ENCODE measurements at places on chromosomes 6 and 20.

GRCh38 chr6:21118216-21118780, 475.3 kb upstream of the SOX4 start:
- no peak for DNase-seq

GRCh38 chr6:134740473-134741199, 209.3 kb downstream of the ALDH8A1 start:
- DNase-seq = no peak

DNA sequence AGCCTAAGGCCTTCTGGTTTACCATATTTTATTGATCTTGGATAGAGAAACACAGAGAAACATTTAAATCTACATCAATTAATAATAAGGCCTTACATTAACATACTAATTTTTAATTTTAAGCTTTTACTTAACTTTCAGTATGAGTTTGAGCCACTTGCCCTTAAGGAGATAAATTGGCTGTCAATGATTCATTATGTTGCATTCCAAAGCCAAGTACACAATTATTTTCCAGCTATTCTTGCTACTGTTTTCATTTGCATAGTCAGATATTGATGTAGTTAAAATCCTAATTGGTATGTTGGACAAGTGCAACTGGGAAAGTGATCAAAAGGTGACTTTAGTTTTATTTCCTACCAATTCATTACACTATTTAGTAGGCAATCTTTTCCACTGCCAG, 58.2 kb downstream of the MOCS1 start:
- no peak for DNase-seq

DNA sequence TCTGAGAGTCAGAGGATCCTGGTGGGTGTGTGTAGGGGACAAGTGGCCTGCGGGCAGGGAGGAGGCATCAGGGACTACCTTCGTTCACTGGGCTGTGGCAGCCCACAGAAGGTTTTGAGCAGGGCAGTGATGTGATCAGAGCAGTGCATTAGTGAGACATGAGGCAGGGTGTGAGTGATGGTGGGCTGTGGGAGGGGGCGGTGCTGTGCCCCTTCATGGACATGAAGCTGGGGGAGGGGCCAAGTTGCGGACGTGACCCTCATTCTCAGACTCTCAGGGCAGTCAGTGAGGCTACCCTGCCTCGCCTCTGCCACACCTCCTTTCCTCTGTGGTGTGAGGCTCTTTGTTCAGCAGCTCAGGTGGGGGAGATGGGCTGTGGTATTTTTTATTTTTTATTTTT, 142.2 kb upstream of the RNF24 start:
- DNase-seq = no peak

DNA sequence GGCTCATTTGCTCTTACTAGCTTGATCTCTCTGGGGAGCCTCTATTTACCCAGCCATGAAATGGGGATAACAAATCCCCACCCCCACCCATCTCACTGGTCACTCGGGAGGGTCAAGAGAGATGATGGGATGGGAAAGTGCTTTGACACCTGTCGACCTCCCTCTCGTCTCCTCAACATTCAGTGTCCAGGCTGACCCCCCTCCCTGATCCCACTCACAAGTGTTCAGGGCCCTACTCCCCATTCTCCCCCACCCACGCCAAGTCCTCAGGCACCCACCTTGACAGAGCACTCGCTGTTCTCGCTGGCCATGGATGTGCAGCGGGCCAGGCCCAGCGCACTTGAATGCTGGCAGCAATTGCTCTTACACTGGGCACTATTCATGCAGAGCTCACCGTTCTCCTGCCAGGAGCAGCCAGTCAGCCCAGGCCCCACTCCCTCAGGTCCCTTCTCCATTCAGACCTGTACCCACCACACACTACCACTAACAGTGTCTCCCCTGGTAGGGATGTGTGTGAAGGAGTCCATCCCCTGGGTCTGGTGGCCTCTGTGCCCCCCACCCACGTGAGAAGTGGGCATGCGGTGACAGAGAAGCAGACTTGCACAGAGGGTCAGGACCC, 1.6 kb downstream of the CLPS start:
- DNase-seq = no peak

GRCh38 chr20:39674842-39675241, 712.7 kb downstream of the DHX35 start:
- no peak for DNase-seq

DNA sequence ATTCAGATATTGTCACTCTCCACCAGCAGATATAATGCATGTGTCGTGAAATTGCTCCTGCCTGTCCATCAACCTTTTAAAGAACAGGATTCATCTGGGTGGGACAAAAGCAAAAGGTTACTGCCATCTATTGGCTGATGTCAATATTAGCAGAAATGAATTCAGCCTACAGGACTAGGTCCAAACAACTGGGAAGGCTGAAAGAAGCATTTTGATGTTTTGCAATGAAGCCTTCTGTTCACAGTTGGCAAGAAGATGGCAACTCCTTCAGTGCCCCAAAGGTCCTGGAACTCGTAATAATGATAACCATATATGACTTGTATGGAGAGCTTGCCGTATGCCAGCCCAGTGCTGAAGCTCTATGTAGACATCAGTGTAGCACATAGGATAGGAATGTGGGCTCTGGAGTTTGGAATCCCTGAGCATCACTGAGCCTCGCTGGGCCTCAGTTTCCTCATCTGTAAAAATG, 7.5 kb downstream of the BCAS1 start:
- no peak for DNase-seq

GRCh38 chr6:37221585-37222124, 35.9 kb upstream of the TBC1D22B start:
- no peak for DNase-seq

DNA sequence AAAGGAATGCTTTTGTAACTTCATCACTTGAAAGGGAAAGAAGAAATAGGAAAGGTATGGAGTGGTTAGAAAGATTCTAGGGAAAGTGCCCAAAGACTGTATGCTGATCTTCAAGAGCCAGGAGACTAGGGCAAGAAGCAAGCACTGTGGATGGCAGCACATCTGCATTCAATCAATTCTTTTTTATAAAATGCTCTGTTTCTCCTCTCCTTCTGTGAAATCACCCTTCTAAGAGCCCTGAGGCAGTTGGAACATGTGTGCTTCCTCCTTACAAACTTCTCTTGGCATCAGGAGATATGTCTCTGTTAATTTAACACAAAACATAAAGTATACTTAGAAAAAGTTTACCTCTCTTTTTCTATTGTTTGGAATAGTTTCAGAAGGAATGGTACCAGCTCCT, 1162.2 kb upstream of the GJE1 start:
- DNase-seq = no peak

- DNase-seq = no peak
Measured at GRCh38 chr20:10313215-10313614, 94.6 kb downstream of the SNAP25 start.

DNA sequence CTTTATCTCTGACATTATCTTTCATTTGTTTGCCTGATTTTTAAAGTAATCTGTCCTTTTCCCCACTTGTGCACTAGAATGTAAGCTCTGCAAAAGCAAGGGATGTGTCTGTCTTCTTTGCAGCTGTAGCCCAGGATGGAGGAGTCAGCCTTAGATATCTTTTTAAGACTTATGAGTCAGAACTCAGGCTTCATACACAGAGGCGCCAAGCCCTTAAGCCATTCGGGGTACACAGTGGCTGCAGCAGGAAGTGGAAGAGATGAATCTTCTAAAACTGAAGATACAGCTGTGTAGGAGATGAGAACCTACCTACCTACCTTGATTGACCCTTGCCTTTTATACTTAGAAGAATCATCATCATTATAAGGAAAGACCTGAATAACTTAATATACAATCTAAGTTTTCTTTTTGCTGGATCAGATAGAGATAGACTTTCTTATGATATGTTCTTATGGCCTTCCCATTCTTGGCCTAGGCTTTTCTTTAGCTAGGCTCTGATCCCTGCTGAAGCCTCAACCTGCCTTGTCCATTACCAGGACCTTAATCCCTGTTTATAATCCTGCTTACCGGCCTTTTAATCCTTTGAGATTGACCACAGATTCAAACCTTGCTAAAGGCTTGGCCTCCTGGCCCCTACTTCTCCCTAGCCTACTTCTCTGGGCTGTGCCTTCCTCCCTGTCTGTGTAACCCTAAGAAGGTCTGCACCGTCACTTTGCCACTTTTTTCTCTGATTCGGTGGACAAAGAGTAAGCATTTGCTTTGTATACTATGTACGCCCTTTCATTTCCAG, 304.5 kb downstream of the PRL start:
- no peak for DNase-seq

- no peak for DNase-seq
Measured at GRCh38 chr20:62952968-62953838, 694 bp downstream of the SLC17A9 start.

DNA sequence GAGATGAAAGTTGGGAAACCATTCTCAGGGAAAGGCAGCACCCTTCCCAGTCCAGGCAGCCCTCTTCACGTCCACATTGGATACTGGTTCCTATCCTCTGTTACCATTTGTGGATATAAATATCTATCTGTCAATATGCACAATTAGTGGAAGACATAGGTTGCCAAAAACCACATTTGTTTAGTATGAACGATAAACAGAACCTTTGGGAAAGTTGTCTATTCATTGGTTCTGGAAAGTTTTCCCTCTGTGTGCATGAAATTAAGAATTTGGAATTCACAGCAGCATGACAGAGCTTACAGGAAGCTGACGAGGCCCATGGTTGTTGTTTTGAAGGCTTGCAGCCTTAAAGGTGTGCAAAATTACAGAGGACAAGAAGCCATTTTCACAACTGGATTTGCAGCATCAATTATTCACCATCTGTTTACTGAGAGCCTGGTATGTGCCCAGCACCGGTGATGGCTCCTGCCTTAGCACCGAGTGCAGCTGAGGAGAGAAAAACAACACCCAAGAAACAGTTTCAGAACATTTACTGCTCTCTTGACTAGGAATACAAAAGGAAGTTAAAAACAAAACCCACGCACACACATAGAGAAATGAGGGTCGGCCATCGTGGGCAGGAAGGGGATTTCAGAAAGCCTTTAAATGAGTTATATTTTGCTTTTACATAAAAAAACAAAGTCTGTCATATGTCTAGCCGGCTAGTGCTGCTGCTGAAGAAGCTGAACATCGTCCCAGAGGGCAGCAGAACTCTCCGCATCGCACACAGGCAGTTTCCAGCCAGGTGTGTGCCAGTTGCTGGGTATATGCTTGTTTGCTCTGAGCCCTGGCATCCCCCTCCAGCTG, 319.6 kb downstream of the FARS2 start:
- no peak for DNase-seq

DNA sequence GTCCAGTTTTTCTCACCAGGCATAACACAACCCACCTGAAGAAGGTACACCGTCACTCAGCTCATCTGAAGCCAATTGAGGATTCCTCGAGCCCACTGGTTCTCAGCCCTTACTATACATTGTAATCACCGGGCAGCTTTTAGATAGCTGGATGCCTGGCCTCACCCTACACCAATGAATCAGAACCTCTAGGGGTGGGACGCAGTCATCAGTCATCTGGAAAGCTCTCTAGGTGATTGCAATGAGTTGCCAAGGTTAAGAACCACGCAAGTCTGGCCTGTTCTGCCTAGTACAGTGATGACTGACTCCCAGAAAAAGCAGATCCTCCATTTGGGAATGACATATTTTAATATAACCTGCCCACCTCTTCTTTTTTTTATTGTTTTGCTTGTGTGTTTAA, 41.1 kb downstream of the MC3R start:
- no peak for DNase-seq

GRCh38 chr6:12605888-12606345, 110.7 kb upstream of the PHACTR1 start:
- peak; percentile 15 for DNase-seq

GRCh38 chr6:31179896-31180295, 9.4 kb upstream of the POU5F1 start:
- DNase-seq = no peak

- peak; percentile 40 for DNase-seq
Measured at GRCh38 chr20:17938871-17939619, 29.5 kb downstream of the SNX5 start.

- no peak for DNase-seq
Measured at GRCh38 chr20:51221791-51222408, 199.0 kb upstream of the KCNG1 start.

DNA sequence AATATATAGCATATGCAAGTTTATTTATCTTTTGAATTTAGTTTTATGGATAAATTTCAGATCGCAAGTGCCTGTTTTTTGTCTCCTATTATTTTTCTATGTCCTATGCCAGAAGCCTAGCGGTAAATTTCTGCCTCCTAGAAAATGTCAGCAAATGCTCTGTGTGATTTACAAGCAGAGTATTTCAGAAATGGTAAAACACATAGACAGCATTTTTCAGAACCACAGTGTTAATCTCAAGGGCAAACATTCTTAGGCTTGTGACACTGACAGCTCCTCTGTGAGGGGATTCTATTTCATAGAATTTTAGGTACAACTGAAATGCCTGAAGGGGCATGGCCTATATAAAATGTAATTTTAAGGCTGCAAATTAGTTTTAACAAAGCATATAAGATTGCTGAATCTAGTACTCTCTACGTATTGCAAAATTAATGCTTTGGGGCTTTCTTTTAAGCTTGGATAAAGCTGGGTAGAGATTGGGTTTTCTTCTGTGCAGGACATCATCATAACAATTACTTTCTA, 89.9 kb upstream of the PTCHD4 start:
- DNase-seq = no peak

DNA sequence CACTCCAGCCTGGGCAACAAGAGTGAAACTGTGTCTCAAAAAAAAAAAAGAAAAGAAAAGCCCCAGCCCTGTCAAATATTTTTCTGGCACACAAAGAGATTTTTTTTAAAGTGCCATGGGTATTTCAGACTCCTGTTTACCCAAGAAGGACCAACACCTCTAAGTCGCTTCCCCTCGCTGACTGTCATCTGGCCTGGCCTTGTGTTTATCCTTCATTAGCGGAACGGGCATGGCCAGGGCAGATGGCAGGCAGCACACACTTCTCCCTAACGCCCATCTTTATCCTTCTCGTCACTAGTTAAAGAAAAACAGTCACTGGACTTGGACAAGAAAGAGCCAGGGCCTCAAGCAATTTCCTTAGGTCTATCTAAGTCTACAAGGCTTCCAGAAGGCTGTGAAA, 7.3 kb upstream of the CBFA2T2 start:
- DNase-seq = no peak

DNA sequence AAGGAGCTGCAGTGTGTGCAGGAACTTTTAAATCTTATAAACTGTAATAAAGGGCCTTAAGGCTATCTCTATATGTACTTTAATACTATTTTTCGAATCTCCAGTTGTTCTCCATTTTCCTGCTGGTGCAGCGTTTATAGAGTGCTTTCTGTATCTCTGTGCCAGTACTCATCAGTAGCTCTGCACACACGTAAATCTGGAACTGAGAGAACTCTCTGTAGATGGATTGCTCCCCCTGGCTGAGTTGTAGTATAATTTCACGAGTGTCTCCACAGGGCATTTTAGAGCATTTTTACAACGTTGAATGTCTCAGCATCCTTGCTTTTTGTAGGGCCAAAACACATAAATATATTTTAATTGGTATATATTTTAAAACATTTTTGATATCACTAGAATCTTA, 256.5 kb downstream of the TRDN start:
- DNase-seq = no peak

GRCh38 chr6:144007478-144008119, 460 bp downstream of the PLAGL1 start:
- no peak for DNase-seq

GRCh38 chr6:132023490-132023889, 72.3 kb upstream of the CCN2 start:
- DNase-seq = no peak

- no peak for DNase-seq
Measured at GRCh38 chr6:77650098-77650663, 2.7 kb upstream of the MEI4 start.
